ENCODE measurements at places on chromosomes 6 and 20. TPM values are rescaled to one million over a fixed set of nuclear protein-coding genes. Genes with fewer than 3 reads are reported as not detected.

- DNase-seq, result no peak
Measured at GRCh38 chr6:129212081-129212480, 329.1 kb downstream of the LAMA2 start.

- DNase-seq, result no peak
Measured at GRCh38 chr6:73047801-73048200, 177.5 kb downstream of the KHDC1L start.

- no peak for DNase-seq
Measured at GRCh38 chr20:15032352-15032622, 694.9 kb upstream of the FLRT3 start.

DNA sequence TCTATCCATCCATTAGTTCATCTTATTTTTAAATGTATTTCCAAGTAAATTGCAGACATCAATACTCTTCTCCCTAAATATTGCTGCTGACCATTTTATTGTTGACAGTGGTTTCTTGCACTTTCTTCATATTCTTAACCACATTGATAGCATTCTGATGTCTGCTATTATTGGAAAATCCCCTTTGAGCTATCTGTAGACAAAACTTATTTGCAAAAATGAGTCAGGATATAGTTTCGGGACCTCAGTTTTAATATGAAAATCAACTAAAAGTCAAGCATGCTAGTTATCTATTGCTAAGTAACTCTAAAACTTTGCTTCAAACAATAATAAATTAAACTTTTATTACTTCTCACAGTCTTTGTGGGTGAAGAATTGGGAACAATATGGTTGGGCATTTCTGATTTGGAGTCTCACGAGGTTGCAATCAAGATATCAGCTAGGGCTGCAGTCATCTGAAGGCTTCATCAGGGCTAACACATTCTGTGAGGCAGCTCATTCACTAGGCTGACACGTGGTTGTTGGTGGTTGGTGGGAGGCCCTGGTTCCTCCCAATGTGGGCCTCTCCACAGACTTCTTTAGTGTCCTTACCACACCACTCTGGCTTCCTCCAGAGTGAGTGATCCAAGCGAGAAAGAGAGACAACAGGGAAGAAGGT is 32.7 kb downstream of the CD109 start:
- no peak for DNase-seq

Gene PACRG
- 2.5 TPM for total RNA-seq

- no peak for DNase-seq
Measured at GRCh38 chr6:4872841-4873240, 96.6 kb downstream of the CDYL start.

- DNase-seq, result no peak
Measured at GRCh38 chr20:57167971-57168701, 98.3 kb downstream of the BMP7 start.

DNA sequence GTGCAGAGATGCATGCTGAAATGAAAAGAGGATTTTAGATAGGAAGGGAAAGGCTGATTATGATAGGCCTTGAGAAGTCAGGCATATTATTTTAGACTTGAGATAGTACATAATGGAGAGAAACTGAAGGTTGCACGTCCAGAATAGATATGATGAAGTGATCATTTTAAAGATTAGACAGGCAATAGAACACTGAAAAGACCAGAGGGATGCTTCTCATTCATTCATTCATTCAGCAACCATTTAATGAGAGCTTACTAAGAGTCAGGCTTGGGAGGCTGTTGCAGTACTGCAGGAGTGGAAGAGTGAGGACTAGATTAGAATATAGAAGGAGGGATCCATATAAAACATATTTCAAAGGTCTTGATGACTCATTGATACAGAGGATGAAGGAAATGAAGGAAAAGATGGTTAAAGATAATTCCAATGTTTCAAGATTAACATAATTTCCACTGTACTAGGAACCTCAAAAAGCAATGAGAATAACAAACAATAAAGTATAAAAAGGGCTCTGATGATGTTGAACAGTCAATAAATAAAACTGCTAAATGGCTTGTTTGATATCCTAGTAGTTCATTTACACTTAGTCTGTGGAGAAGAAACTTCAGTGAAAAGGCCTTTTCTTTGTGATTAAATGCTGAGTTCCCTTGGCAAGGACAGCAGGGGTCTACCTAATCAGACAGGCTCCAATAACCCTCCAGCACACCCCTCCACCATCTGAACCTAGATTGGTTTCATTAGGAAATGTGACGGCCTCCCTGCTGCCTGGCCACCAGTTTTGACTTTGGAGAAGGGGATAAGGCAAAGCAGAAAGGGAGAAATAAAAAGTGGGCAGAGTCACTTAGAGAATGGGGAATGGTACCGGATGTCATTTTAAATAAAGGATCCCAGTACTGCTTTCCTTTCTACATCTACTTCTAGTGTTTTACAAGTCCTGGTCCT is 5.3 kb upstream of the FBXO9 start:
- no peak for DNase-seq

DNA sequence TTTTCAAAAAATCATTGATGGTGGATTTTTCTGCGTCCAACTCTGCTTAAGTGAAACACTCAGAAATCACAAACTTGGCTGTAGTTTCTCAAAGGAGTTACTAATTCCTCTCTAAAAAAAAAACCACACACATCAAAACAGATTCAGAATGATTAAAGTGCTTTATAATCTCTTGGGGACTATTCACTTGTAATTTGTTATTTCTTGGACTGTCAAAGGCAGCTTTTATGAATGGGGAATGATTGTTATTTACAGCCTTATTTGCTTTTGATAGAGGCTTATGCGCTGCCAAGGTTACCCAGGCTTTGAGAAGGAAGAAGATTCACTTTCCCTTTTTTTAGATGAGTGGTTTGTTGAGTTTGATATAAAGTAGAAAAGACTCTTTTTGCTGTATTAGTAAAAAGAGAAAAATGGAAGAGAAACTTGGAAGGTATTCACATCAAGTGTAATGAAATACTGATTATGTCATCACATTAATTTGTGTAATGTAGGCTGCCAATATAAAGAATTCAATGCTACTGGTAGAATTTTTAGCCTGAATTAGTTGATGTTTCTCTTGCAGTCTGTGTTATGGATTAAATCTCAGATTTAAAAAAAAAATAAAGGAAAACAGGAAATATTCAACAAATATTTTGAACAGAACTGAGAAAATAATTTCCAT is 381.0 kb upstream of the SASH1 start:
- DNase-seq, result no peak

DNA sequence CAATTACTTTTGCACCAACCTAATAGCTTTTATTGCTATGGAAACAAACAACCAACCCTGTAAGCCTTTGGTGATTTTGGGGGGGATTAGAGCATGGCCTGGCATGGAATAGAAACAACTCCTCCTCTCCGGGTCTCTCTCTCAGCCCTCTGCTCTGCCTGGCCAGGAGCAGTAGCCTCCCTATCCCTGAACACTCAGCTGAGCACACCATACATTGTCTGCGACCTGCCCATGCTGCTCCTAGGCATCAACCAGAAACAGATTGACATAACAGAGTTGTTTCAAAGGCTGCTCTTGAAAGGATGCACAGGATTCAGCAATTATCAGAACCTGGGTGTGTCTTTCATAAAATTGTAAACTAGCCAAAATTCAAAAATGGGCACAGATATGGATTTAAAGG is 29.8 kb upstream of the SMIM28 start:
- no peak for DNase-seq

- DNase-seq, result no peak
Measured at GRCh38 chr6:10529231-10529801, 8.2 kb downstream of the GCNT2 start.

- DNase-seq, result no peak
Measured at GRCh38 chr20:56964901-56965300, 301.5 kb downstream of the BMP7 start.

DNA sequence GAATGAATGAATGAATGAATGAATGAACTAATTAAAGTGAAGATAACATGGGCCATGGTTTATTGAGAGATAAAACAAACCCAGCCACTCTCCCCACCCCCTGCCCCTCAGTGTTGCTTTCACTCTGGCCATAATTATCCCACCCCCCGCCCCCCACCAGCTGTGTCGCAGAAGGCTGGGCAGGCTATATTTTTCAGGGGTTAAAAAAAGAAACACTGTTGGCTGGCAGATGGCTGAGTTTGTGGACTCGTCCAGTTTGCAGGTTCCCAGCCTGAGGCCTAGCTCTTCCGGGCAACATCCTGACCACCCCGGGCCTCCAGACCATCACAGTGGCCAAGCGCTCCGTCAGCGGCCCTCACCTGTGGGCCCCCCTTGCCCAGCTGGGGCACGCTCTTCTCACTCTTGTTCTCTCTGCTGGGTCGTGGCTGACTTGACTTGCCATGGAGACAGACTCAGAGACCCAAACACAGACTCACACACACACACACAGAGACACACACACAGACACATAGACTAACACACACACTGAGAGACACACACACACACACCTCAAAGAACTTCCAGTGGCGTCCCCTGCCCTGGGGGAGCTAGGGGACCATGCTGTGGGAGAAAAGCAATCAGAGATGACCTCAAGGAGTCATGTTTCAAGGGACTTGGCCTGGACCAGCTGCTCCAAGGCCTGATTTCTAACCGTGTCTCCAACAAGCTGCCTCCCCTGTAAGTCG is 2.2 kb upstream of the GRM4 start:
- DNase-seq, result peak; percentile 42

Data from chondrocyte (in vitro differentiated cells).